ENCODE measurements at places on chromosomes 2 and 18. TPM values are rescaled to one million over a fixed set of nuclear protein-coding genes. Genes with fewer than 3 reads are reported as not detected.

The FAP gene
- total RNA-seq, result not detected

DNA sequence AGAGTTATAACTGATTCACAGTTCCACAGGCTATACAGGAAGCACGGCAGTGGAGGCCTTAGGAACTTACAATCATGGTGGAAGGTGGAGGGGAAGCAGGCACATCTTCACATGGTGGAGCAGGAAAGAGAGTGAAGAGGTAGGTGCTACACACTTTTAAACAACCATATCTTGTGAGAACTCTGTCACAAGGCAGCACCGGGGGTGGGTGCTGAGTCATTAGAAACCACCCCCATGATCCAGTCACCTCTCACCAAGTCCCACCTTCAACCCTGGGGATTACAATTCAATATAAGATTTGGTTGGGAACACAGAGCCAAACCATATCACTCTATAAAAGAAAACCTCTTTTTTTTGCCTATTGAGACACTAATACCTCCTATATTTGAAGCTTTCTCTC, 1108.5 kb upstream of the CDH2 start:
- no peak for DNase-seq

The AQP12A gene
- total RNA-seq, result not detected

GRCh38 chr2:57943315-57943714, 103.3 kb upstream of the VRK2 start:
- DNase-seq, result no peak

The DCDC2C gene
- not detected for total RNA-seq

DNA sequence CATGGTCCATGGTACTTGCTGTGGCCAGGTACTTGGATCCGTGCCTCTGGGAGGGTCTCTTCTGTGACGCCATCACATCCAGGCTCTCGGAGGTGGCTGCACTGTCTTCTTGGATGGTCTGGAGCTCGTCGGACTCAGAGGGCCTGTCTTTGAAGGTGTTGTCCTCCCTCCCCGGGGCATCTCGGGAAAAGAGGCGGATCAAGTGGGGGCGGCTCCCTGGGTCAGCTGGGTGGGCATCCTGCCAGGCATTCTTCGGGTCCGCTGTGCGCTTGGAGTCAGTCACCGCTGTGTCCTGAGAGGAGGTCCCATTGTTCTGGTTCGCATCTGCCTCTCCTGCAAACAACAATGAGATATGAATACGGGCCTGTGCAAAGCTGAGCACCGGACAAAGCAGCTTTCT, 115.6 kb downstream of the MBP start:
- no peak for DNase-seq

The MC5R gene
- not detected for total RNA-seq

The TWIST2 gene
- total RNA-seq, result not detected

GRCh38 chr2:176562359-176563078, 293.3 kb downstream of the MTX2 start:
- DNase-seq, result no peak

The AKAIN1 gene
- total RNA-seq, result not detected

GRCh38 chr2:170157025-170157684, 20.8 kb upstream of the MYO3B start:
- DNase-seq, result no peak

DNA sequence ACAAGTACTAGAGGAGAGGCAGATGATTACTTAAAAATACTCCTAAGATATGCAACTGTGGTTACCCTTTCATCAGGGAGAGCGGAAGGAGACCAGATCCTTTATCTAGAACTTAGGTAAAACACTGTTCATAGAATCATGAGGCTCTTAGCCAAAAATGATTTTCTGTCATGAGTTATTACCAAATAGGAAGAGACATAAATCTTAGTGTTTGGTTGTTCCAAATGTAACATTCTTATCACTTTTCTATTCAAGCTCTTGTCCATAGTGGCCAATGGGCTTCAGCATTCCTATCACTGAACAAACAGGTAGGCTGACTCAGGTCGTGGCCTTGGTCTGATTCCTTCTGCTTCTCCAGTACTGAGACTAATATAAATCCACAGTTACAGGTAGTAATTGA, 38.5 kb downstream of the RPRD1A start:
- DNase-seq, result no peak

The IL1RN gene
- total RNA-seq, result 0.68 TPM

- no peak for DNase-seq
These were observed 59.0 kb downstream of the RASGRP3 start for GRCh38 chr2:33535421-33535820.

The CABYR gene
- total RNA-seq, result 2.4 TPM

DNA sequence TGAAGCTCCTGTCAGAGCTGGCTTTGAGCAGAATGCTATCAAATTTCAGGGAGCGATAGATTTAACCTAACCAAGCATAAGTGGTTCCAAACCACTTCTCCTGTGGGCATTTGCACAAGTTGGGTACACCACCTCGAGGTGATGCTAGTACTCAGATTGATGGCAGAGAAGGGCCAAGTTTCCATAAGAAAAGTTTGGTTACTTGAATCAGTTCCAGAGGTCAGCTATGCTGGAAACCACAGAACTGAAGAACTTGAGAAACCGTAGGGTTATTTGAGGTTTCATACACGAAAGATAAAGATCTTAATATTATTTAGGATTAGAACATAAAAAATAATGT, 238.2 kb upstream of the SOX11 start:
- no peak for DNase-seq

DNA sequence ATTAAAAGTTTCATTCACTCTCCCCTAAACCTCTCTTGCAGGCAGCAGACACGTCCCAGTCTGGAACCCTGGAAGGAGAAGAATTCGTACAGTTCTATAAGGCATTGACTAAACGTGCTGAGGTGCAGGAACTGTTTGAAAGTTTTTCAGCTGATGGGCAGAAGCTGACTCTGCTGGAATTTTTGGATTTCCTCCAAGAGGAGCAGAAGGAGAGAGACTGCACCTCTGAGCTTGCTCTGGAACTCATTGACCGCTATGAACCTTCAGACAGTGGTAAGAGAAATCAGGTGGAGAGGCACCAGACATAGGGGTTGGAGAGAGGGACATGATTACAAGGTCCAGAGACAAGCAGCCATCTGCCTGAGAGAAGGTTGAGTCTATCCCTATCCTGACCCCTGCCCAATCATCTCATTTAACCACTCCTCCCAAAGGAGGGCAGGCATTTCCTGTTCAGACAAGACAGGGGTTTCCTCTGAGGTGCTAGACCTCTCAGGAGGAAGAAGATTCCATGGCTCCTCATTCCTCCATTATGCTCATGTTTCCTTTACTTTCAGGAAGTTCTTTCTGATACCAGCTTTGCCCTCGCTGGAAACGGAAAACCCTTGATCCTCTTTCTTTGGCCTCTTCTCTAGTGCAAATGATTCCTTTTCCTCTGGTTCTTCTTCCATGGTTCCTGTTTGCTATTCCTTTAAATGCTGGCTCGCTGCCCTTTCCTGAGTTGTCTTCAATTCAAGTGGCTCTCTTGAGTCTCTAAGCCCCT, 15.1 kb downstream of the PLCD4 start:
- DNase-seq, result no peak

DNA sequence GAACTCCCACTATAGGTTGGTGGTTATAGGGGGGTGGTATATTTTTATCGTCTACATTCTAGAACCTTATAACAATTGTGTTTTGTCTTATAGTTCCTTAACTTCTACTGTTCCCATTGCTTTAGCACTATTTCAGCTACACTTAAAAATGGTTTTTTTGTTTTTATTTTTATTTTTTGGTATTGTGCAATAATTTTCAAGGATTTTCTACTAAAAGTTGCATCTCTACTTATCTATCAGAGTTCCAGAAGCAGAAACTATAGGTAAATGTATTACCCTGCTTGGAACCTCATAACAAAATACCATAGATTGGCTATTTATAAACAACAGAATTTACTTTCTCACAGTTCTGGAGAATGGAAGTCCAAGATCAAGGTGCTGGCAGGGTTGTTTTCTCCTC, 981.6 kb upstream of the CNTNAP5 start:
- no peak for DNase-seq

- no peak for DNase-seq
These were observed 114.5 kb upstream of the TANK start for GRCh38 chr2:161045726-161046125.

- no peak for DNase-seq
These were observed 29.9 kb upstream of the IMPA2 start for GRCh38 chr18:11951390-11951851.

- peak; percentile 58 for DNase-seq
These were observed 56.7 kb downstream of the CYRIA start for GRCh38 chr2:16608661-16609643.

GRCh38 chr18:4801151-4801550, 346.0 kb upstream of the DLGAP1 start:
- DNase-seq, result no peak

DNA sequence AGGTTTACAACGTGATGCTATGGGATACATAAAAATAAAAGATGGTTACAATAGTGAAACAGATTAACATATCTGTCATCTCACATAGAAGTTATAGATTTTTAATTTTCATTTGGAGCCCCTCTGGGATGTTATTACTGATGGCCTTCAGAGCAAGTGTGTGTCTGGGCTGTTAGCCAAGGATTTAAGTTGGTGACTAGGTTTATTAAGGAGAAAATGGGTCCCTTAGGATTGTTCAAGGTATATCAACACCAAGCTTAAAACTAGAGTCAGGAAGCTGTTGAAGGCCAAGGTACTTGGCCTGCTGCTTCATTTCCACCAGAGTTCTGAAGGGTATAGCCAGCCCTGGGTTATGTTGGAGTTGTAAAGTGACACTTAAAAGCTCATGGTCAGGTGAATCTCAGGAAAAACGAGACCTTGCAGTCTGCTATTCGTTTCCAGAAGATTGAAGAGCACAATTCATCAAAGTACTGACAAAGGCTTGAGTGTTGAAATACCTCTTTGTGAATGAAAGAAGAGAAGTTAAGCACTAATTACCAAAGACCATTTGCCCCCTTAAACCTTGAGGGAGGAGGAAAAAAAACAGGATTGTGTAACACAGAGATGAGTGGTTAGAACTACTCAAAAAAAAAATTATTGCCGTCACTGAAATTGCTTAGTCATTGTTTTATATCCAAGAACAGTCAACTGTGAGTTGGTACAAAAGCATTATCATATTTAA, 48.4 kb downstream of the MAP2 start:
- DNase-seq, result no peak

Data from T-helper 17 cell (primary cell).